EL (cell line): ENCODE measurements at places on chromosomes 2 and 18.
A peak's percentile ranks its signal among the peaks of the same experiment; 100 is the strongest.

DNA sequence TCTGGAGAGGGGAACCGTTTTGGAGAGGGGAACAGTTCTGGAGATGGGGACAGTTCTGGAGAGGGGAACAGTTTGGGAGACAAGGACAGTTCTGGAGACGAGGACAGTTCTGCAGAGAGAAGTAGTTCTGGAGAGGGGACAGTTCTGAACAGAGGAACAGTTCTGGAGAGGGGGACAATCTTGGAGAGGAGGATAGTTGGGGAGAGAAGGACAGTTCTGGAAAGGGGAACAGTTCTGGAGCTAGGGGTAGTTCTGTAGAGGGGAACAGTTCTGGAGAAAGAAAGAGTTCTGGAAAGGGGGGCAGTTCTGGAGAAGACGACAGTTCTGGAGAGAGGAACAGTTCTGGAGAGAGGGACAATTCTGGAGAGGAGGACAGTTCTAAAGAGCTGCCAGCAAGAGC lies 745.9 kb downstream of the GALR1 start:
- DNase-seq, result no peak

DNA sequence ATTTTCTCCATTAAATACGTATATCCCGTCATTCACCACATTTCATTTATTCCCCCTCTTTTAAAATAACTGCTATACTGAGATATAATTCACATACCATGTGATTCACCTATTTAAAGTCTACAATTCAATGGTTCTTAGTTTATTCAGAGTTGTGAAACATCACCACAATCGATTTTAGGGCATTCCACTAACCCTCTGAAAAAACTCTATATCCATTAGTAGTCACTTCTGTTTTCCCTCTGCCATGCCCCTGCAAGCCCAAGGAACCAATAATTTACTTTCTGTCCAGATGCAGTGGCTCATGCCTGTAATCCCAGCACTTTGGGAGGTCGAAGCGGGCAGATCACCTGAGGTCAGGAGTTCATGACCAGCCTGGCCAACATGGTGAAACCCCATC lies 95.5 kb upstream of the FZD5 start:
- DNase-seq, result no peak

GRCh38 chr2:220847006-220847405 lies 725.1 kb downstream of the EPHA4 start:
- no peak for DNase-seq

DNA sequence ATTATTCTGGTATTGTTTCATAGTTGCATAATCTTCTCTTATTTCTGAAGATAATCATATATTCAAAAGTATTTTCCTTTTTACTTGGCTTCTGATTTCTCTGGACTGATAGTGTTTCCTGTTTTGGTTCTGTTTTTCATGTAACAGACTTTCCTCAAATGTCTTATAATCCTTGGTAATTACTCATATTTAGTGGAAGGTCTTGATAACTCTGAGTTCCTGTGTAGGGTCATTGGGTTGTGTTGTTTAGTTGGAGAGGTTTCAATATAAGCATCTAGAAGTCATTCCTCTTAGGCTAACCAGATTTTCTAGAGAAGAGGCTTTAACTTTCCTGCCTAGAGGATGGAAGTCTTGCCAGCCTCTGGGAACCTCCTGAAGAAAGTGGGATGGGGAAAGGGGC lies 23.8 kb downstream of the MFSD6 start:
- no peak for DNase-seq

- DNase-seq, result peak; percentile 67
These were observed 127.3 kb downstream of the PRKCE start for GRCh38 chr2:45778720-45779171.

DNA sequence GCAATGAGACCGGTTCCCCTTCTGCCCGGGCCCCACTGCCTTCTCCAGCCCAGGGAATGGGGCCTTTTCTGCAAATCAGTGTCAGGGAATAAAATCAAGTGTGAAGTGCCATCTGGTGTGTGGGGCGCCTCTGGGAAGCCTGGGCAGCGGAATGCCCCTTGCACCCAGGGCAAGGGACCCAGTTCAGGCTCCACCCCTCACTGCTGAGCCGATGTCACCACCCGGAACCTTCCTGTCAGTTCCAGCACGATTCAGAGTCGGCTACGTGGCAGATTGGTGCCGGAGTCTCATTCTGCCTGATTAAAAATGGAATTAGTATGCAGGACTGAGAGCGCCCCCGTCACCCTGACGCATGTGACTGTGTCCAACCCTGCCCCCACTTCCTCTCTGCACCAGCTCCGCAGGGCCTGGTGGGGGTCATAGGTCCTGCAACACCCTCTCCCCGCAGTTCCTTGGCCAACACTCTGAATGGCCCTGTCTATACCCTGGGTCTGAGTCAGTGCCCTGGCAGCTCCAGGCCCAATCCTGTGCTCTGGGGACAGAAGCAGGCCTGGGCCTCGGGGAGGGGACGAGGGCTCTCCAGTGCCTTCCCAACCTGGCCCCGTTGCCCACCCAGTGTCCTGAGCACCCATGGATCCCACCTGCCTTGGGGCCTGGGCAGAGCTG lies 8.2 kb upstream of the ALPI start:
- DNase-seq, result no peak

DNA sequence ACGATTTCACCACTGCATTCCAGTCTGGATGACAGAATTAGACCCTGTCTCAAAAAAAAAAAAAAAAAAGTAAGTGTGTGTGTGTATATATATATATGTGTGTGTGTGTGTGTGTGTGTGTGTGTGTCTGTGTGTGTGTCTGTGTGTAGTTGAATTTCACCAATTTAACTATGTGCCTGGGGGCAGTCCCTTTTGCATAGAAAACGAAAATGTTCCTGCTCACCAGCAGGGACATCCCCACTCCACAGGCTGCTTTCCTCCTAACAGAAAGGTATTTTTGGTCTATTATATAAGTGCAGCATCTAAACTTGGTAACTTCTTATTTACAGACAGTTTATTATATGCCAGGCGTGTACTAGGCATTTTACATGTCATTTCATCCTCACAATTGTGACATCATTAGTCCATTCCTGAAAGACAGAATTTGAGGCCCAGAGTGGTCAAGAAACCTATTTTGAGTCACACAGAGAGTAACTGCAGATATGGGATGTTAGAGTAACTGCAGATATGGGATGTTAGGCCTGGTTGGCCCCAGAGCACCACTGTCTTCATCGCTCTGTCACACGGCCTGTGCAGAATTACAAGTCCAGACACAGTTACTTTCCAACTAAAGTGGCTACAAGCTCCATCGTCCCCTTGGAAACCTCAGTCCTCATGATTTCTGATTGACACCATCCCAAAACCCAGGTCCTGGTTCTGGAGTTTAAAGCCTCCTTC lies 9.3 kb upstream of the TTL start:
- no peak for DNase-seq

DNA sequence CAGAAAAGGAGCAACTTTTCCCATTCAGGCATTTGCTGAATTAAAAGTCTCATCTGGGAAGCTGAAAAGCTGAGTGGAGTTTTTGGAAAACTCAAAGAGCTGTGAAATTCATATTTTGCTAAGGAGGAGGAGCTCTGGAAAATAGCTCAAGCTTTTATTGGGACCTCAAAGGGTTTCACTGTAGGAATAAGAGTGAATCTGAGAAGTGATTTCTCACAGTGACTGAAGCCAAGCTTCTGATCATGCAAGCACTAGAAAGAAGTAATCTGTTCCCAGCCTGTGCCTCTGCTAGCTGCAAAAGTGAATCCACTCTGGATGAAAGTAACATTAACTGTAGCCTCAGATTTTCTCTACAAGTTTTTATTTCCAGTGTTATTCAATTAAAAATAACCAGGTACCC lies 283.3 kb downstream of the PTPRM start:
- DNase-seq, result no peak

- no peak for DNase-seq
These were observed 244.0 kb downstream of the PDE11A start for GRCh38 chr2:177828557-177828956.

DNA sequence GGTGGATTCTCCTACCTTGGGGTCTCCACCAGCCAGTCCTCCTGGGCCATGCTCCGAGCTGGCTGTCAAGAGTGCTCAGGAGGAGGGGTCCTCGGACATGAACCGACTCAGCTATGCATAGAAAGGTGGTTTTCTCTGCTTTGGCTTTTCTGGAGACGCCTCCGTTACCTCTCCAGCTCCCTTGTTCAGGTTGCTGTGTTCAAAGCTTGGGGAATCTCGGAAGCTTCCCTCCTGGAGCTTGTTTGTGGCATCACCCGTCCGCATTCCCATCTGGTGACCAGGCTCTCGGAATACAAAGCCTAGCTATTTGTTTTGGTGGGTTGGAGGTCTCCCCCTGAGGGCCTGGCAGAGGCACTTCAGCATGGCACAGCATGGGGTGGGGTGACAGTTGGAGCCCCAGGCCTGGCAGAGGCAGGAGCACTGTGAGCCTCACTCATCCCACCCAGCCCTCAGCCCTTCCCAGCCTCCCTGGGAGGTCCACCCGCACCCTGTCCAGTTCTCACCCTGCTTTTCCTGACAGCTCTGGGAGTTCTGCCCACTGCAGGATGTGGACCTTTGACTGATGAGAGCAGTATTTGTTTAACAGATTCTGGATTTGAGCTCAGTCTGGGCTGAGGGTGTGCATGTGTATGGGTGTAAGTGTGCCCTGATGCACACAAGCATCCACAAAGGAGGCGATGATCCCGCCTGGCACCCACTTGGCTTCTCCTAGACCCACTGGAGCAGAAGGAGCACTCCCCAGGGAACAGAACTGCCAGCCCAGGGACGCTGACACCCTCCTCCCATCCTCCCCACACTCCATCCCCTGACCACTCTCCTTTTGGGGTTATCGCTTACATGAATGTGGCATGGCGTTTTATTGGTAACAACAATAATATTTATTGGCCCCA lies 107.3 kb upstream of the HS6ST1 start:
- peak; percentile 51 for DNase-seq

DNA sequence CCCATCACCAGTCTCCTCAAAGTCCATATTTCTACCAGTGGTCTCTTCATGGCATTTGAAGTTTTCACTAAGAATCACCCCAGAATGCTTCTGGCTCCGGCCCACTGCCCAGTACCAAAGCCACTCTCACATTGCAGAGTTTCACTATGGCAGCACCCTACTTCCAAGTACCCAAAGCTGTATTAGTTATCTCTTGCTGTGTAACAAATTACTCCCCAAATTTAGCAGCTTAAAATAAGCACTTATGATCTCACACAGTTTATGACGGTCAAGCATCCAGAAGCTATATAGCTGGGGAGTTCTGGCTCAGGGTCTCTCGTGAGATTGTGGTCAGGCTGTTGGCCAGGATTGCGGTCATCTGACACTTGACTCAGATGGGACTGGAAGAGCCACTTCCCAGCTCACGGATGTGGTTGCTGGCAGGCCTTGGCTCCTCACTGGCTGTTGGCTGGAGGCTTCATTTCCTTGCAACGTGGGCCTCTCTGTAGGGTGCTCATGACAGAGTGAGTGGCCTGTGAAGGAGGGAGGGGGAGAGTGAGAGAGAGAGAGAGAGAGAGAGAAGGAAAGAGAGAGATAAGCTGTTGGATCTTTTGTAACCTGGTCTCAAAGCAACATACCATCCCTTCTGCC lies 189.5 kb downstream of the CTIF start:
- peak; percentile 99 for DNase-seq

- DNase-seq, result no peak
These were observed 383.6 kb downstream of the DCC start for GRCh38 chr18:52723550-52723970.

- DNase-seq, result no peak
These were observed 50.1 kb downstream of the CDH19 start for GRCh38 chr18:66553824-66554223.

- DNase-seq, result no peak
These were observed 119.2 kb downstream of the ETAA1 start for GRCh38 chr2:67516362-67516761.

GRCh38 chr2:74887960-74888700 lies 54.2 kb downstream of the HK2 start:
- peak; percentile 68 for DNase-seq

DNA sequence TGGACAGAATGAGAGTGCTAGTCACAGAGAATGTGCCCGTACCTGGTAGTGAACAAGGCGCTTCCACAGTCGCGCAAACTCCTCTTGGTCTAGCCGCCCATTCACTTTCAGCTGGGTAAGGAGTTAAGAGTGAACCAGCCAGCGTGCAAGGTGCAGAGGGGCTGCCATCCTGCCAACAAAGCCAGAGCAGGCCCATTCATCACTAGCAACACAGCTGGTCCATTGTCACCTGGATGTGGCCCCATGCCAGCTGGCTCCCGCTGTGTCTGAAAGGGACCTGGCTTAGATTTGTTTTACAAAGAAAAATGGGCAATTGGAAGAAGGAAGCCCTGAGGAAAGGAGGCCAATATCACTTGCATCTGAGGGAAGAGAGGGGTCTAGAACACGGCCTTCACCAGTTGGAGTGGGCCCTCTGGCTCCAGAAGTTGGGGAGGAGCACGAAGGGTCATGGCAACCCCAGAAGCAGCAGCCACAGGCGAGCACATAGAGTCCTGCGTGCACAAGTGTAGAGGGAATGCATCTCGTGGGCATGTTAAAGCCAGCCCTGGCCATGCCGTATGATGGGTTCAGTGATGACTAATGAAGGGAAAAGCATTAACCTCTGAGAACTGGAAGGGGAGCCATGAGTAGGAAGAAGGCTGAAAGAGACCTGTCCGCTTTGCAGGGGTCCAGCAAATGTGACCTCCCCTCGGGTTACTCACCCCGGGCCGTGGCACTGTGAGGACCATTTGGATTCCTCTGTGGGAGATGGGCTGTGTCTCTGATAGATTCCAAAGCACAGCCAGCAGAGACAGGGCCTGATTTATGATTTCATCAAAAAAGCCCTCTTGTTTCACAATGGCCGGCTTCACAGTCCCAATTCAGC lies 70.6 kb downstream of the CAPN13 start:
- no peak for DNase-seq

- peak; percentile 9 for DNase-seq
These were observed 824.3 kb upstream of the ZEB2 start for GRCh38 chr2:145344076-145344724.

DNA sequence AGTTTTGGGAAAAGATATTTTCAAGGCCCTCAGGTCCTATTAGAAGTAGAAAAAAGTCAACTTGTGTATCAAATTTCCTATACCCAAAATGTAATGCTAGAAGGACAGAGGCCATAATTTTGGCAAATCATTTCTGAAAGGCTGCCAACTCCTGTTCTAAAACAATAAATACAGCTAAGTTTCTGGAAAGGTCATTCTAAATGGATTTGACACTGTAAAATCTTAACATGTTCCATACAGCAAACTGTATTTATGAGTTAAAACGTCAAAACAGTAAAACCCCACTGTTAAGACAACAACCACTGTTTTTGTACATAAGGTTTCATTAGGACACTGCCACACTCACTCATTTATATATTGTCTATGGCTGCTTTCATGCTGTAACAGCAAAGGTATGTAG lies 9.7 kb downstream of the FAM98A start:
- no peak for DNase-seq

- DNase-seq, result peak; percentile 67
These were observed 14.1 kb downstream of the MC4R start for GRCh38 chr18:60358516-60358915.

GRCh38 chr2:62287899-62288880 lies 92.3 kb downstream of the B3GNT2 start:
- peak; percentile 70 for DNase-seq

GRCh38 chr2:32715391-32715841 lies 87.6 kb downstream of the TTC27 start:
- peak; percentile 13 for DNase-seq
